ENCODE measurements at places on chromosomes 5 and 9.

- no peak for DNase-seq
Observed at GRCh38 chr5:75044406-75044805, 8.0 kb downstream of the GCNT4 start.

GRCh38 chr5:84249918-84250630 lies 134.6 kb downstream of the EDIL3 start:
- peak; percentile 7 for DNase-seq

GRCh38 chr9:78525986-78526560 lies 229.1 kb downstream of the PSAT1 start:
- no peak for DNase-seq

DNA sequence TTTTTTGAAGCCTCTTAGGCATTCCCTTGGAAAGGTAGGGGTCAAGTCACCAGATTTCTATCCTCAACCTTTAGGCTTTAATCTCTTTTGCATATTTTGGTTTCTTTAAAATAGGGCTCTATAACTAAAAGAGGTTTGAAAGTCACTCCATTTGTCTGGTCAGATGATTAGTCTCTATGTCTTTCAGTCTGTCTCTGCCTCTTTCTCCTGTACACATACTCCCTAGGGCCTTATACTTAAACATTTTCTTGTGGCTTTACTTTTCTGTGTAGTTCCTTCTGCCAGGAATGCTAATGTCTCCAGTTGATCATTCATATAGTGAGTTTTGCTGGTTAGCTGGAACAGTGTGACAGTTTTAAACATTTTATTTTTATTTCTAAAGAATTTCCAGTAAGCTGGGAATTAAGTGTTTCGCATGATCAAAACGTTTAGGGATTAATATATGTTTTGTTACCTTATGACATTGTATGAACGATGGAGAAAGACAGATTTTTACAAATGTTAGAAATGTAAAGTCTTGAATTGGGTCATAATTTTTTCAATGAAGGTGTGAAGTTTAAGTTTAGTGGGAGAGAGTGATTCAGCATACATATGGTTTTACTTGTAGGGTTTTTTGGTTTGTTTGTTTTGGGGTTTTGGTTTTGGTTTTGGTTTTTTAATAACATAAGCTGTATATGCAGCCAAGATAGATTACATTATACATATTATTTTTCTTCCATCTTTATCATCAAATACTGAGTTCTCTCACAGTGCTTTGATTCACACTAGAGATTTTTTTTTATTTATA lies 90.6 kb downstream of the ZCCHC7 start:
- DNase-seq = no peak

DNA sequence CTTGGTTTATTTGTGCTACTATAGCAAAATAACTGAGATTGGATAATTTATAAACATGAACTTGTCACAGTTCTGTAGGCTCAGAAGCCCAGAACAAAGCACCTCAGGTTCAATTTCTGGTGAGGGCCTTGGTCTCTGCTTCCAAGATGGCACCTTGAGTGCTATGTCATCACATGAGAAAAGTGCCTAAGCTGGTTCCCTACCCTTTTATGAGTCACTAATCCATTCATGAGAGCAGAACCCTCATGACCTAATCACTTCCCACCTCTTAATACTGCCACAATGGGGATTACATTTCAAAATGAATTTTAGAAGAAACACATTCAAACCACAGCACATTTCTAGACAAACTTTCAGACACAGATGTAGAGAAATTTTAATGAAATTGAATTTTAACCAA lies 98.2 kb upstream of the PRSS3 start:
- no peak for DNase-seq

DNA sequence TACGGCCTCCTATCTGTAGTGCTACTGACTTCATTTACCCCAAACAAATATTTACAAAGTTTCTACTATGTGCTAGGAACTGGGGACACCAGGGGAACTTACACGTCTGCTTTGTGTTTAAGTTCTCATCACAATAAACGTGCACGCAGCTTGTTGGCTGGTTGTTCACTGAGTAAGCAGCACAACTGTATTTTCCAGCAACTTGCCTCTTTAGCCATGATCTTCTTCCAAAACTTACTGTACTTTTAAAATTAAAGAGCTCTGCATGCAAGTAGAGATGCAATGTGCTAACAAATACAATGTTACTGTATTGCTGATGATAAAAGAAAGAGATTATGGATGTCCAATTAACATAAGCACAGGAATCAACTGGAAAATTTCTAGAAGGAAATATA lies 62.8 kb downstream of the RAPGEF1 start:
- no peak for DNase-seq

Data from hepatocyte (in vitro differentiated cells).